Erythroblast (primary cell): ENCODE measurements at places on chromosomes 6 and 20.

DNA sequence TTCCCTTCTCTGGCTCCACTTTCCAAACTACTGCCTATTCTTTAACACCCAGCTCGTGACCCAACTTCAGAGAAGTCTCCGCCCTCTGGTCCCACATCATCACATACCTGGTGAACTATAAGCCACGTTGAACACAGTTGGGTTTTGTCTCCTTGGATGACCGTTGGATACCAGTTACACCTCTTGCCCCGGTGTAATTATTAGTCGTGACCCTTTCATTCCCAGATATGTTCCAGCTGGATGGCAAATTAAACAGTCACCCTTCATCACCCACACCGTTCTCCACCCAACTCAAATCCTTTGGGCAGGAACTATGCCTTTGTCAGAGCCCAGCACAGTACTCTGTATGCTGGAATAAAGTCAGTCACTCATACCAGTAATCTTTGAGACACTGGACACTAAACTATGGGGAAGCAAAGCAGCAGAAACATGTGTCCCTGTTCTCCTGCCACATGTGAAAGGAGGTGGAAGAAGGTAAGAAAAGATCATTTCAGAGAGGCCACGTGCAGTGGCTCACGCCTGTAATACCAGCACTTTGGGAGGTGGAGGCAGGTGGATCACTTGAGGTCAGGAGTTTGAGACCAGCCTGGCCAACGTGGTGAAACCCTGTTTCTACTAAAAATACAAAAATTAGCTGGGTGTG lies 22.5 kb downstream of the PLAGL2 start:
- no peak for DNase-seq

DNA sequence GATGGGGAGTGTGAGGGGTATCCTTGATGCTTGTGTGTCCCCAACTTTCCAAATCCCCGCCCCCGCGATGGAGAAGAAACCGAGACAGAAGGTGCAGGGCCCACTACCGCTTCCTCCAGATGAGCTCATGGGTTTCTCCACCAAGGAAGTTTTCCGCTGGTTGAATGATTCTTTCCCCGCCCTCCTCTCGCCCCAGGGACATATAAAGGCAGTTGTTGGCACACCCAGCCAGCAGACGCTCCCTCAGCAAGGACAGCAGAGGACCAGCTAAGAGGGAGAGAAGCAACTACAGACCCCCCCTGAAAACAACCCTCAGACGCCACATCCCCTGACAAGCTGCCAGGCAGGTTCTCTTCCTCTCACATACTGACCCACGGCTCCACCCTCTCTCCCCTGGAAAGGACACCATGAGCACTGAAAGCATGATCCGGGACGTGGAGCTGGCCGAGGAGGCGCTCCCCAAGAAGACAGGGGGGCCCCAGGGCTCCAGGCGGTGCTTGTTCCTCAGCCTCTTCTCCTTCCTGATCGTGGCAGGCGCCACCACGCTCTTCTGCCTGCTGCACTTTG lies at the start of gene TNF:
TSS of gene TNF (plus strand) at position 231 of the 567 bp plus-strand sequence. CDS start at position 408, 177 bp downstream.
- no peak for DNase-seq

- no peak for DNase-seq
Measured at GRCh38 chr6:129130106-129130505, 247.2 kb downstream of the LAMA2 start.

DNA sequence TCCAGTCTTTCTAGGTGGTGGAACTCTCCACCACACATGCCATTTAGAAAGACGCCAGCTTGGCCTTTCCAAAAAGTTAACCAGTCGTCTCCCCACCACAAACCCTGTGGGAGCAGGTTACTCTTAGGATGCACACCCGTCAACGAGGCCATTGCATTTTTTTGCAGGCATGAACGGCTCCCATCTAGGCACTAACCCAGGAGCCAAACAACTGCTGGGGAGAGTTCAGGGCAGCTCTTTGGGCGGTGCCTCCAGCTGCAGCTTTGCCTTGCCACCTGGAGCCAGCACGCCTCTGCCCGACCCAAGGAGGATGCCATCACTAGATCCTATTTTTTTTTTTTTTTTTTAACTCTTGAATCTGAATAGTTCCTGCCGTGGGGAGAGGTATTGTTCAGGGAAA lies 39.9 kb downstream of the TBC1D7 start:
- no peak for DNase-seq
